ENCODE measurements at places on chromosomes 12 and 14.

- DNase-seq, result no peak
Observed at GRCh38 chr14:79369359-79370332, 841.7 kb downstream of the DIO2 start.

GRCh38 chr12:96386794-96387193 lies 13.4 kb downstream of the CDK17 start:
- no peak for DNase-seq

GRCh38 chr14:37115406-37115805 lies 57.0 kb downstream of the SLC25A21 start:
- no peak for DNase-seq

- DNase-seq, result no peak
Observed at GRCh38 chr12:118164798-118165486, 29.0 kb downstream of the PEBP1 start.

All from left lung (tissue), 14 donors.